ENCODE measurements at places on chromosomes 3 and 15.
A peak's percentile ranks its signal among the peaks of the same experiment; 100 is the strongest.

GRCh38 chr15:58070801-58071418 lies 5.4 kb upstream of the ALDH1A2 start:
- no peak for DNase-seq

DNA sequence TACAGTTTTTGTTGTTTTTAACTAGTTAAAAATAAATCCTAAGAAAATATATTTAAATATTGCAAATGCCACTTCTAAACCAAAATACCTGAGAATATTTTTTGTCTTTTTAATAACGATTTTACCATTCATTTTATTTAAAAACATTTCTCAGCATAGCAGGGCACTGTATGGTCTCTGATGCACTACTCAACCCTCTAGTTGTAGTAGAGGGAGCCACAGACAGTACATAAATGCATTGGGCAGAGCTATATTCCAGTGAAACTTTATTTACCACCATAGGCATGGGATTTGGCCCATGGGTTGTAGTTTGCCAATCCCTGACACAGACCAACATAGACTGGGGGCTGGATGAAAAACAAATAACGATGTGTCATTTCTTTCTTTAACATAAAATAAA lies 214.4 kb upstream of the UBE2E1 start:
- DNase-seq, result no peak

GRCh38 chr3:66593978-66594377 lies 93.2 kb upstream of the LRIG1 start:
- DNase-seq, result no peak

DNA sequence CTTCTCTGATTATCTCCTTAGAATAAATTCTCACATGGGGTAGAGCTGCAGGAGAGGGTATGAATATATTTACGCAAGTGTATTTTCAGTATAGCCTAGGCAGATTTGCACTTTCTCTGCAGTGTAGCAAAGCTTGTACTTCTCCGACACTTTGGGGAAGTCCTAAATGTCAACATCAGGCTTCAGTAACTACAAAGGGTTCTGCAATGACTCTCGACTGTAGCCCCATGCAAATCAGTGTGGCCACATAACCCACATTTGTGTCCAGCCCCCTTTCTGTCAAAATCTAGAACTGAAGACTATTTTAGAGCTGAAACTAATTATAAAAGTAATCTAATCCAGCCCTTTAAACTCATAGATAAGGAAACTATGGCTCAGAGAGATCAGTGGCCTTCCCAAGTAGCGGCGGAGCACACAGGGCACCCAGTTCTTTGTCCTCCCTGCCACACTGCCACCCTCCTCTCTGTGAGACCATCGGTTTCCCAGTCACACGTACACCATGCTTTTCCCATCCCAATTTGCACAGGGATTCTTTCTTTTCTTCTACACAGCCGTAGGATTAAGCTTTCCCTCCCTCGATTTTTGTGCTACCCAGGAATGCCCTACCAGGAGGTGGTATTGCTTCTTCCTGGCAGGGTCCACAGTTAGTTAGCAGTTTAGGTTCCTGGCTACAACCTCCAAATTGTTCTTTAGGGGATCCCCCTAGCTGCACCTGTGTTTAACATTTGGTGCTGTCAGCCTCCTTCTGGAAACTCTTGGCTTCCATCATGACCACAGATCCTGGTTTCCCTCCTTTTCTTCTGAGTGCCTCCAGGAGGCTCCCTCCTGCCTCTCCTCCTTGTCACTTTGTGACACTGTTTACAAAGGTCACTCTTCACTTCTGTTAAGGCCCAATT lies 22.9 kb downstream of the MRAS start:
- no peak for DNase-seq

DNA sequence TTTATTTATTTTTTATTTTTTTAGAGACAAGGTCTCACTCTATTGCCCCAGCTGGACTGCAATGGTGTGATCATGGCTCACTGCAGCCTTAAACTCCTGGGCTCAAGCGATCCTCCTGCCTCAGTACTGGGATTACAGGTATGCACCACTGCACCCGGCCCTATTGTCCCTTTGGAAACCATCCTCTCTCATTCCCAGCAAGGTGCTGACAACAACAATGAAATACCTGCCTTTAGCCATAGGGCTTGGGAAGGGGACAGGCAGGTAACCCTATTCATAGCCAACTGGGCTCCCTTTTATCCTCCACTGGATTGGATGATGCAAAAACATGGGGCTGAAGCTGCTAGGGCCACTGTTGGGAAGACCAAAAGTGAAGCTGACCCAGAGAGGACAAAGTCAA lies 43.1 kb downstream of the SCAP start:
- DNase-seq, result no peak

- no peak for DNase-seq
Measured at GRCh38 chr3:147161833-147162232, 244.5 kb downstream of the ZIC4 start.

- DNase-seq, result no peak
Measured at GRCh38 chr3:147090461-147090860, 315.9 kb downstream of the ZIC4 start.

DNA sequence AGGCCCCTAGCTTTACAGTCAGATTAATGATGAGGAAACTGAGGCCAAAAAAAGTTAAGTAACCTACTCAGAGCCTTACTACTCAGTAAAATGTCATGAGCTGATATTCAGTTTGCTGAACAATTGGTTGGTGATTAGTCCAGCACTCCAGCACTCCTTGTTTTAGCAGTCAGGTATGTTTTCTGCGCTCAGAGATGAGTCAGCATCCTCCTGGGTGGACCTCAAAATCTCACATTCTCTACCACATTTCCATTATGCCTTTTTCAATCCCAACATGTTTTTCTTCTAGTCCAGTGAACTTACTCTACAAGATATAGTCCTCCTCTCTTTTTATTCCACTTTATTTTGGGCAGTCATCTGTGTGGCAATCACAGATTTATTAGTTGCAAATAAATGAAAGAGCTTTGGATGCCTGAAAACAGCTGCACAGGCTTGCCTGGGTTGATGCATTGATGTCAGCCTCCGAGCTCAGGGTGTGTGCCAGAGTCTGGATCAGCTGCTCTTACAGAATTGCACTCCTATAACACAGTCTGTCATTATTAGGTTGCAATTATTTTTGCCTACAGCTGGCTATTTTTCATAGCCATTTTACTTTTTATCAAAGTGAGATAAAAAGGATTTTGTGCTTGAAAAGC lies 133.2 kb downstream of the ARPP21 start:
- DNase-seq, result no peak

- no peak for DNase-seq
Measured at GRCh38 chr3:177878192-177878591, 658.0 kb upstream of the KCNMB2 start.

- no peak for DNase-seq
Measured at GRCh38 chr15:32956006-32956405, 238.2 kb downstream of the GREM1 start.

DNA sequence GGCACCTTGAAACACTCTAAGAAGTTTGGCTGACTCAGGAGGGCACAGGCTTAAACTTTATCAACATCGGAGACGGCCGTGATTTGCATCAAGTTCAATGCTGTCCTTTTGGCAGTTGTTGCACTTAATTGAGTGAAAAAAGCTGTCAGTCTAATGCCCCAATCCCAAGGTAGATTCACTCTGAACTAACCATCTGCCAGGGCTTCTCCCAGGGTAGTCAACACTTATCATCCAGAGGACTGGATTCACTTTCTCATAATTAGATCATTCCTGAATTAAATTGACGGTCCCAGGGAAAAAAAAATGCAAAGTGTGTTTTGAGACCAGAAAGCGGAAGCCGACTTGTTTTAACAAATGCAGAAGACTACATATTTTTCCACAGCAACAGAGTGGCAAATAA lies 28.5 kb downstream of the RORA start:
- no peak for DNase-seq

DNA sequence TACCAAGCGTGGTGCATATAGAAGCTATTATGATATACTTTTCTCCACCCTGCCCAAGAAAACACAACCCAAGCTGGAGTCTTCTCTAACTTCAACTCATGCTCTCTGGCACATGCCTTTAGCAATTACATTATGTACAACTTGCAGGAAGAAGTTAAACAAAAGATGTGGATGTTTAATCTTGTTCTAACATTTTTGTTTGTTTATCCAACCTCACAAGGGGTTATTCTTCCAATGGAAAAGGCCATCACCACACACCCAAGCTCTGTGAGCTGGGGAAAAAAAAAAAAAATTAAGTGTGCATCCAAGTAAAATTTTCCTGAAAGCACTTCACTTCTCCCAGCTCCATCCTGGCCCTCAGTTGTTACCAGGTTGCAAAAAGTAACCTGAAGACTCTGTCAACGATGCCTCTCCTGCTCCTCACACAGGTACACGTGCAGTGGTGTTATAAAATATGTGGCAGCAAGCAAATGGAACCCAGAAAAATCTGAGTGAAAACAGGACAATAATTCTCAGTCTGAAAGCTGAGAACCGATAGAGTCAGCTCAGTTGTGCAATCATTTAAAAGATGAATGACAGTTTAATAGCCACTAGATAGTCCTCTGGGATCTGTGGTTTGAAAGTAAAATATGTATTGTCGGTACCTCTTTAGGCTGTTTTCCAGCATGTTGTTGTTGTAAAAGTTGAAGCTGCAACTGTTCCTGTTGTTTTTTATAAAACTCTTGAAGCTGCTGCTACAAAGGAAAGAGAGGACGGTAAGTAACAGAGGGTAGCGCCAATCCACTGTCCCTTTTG lies 531.4 kb downstream of the FOXP1 start:
- no peak for DNase-seq

DNA sequence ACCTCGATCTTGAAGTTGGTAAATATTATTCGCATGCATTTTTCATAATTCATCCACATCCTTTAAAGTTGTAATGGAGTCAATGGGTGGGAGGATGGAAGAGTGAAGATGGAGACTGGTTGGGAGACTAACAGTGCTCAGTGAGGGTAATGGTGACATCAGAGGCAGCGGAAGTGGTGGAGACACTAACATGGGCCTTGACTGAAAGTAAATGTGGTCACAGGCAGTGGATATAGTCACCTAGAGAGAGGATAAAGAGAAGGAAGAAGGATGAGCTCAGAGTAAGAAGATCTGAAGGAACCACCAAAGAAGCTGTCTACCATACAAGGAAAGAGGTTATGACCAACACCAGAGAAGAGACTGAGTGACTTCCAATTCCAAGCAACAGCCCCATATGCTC lies 281.6 kb upstream of the STT3B start:
- DNase-seq, result no peak

DNA sequence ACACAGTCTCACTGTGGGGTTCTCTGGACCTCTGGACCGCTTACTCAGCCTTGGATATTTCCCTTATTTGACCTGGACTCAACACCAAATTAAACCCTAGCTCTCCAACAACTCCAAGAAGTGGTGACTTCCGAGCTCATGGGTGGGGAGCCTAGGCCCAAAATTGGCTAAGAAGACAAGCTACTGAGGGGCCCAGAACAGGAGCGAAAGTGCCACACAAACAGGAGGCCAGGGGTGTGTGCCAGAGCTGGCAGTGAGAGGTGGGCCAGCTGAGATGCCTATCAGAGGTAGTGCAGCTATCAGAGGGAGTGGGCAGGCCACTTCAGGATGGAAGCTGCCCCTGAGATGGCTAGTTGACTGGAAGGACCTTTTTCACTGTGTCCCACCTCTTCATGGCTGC lies 151.1 kb upstream of the PRR20G start:
- no peak for DNase-seq

DNA sequence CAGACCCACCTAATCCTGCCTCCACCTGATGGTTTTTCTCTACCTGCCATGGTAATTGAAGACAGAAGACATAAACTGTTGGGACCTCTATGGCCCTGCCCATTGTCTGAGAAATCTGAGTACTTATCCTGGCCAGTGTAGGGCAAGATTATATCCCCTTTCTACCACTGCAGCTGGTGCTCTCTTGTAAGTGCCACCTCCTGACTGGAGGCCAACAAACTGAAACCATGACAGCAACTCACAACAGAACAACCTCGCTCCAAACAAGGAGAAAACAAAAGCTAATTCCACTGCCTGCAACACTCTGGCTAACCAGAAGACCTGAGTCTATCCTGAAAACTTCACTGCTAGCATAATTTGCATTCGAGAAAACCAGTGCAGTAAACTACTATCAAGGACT lies 82.9 kb downstream of the CLDN1 start:
- no peak for DNase-seq

- DNase-seq, result peak; percentile 58
Measured at GRCh38 chr3:65483480-65483879, 555.2 kb downstream of the MAGI1 start.

GRCh38 chr3:145457825-145458552 lies 703.0 kb downstream of the PLOD2 start:
- DNase-seq, result no peak

GRCh38 chr15:85744579-85744978 lies 50.1 kb downstream of the KLHL25 start:
- DNase-seq, result no peak

DNA sequence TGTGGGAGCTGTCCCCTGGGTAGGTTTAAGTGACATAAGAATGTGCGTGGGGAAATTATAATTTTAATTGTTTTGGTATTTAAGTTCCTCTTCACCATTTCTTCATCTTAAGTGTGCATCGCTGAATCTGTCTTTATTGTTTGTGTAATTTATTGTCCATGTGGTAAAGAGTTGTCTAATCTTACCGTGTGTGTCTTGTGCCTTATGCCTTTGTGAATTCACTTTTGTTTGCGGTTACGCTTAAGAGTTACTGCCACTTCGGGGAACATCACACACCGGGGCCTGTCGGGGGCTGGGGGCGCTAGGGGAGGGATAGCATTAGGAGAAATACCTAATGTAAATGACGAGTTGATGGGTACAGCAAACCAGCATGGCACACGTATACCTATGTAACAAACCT lies 767 bp downstream of the WDR48 start:
- no peak for DNase-seq

GRCh38 chr15:53746101-53746500 lies 13.4 kb downstream of the WDR72 start:
- DNase-seq, result no peak

- peak; percentile 97 for DNase-seq
Measured at GRCh38 chr3:197736491-197737318, at the start of gene RUBCN. Gene RUBCN, minus strand, starts transcription at chr3:197736904. Its CDS starts 185 bp downstream, at chr3:197736719.

GRCh38 chr3:24451461-24452099 lies 43.1 kb downstream of the THRB start:
- no peak for DNase-seq

DNA sequence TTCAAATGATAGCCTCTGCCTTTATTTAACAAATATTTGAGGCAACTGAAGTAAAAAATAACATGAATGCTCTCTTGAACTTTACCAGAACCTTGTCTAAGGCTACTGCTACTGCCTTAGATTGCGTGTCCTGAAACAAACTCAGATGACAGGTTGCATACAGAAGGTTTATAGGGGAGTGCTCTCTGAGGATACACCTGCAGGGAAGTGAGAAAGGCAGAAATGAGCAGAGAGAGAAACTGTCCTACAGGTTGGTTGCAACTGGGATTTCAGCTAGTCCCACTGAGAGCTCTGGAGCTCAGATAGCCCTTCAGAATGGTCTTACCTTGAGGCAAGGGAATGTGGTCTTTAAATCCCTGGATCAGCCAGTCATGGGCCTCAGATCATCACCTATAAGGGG lies 165.5 kb downstream of the IL5RA start:
- no peak for DNase-seq

- DNase-seq, result peak; percentile 11
Measured at GRCh38 chr15:75023872-75024636, 664 bp downstream of the PPCDC start.

- no peak for DNase-seq
Measured at GRCh38 chr3:45760878-45761711, 35.2 kb downstream of the SLC6A20 start.
